ENCODE measurements at places on chromosomes 11 and 22. TPM values are rescaled to one million over a fixed set of nuclear protein-coding genes. Genes with fewer than 3 reads are reported as not detected.

DNA sequence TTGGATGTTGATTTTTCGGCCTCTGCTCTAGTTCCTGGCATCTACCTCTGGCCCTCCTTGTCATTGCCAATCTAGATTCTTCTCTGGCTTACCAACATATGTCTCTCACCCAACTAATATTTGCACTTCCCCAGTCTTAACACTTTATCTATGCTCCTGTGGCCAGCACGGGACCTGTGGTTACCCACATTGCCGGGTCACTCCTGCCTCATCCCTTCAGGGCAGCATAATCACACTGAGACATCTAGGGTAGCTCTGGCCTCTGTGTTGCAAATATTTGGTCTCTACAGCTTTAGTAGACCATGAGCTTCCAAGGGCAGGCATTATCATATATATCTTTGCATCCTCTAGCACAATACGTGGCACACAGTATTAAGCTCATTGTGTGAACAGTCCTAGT is 182.0 kb upstream of the ARHGAP20 start:
- no peak for DNase-seq

DNA sequence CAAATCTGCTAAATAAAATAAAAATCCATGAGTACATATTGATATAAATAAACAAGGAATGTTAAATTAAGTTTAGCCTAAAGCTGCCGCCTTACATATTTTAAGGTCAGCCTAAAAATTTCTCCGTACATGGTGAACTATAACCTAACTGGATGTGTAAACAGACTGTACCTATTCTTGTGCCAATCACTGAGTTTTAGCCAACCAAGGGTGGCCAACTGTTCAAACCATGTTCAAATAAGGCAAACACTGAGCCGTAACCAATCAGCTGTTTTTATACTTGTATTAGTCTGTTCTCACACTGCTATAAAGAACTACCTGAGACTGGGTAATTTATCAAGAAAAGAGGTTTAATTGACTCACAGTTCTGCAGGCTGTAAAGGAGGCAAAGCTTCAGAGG is 8.6 kb upstream of the QSER1 start:
- DNase-seq = no peak

MUC5AC gene
- 0.20 TPM for total RNA-seq

GRCh38 chr11:47259232-47259977 is 1.6 kb downstream of the NR1H3 start:
- DNase-seq = peak; percentile 69
